Hindlimb muscle (tissue), 1 donor: ENCODE measurements at places on chromosomes 16 and 17. TPM values are rescaled to one million over a fixed set of nuclear protein-coding genes. Genes with fewer than 3 reads are reported as not detected.

GRCh38 chr16:77767211-77767610, 21.2 kb upstream of the VAT1L start:
- no peak for DNase-seq

- DNase-seq = no peak
Measured at GRCh38 chr17:72618001-72618509, 474.4 kb downstream of the SLC39A11 start.

The PPY gene
- polyA plus RNA-seq = not detected

The ASIC2 gene
- not detected for polyA plus RNA-seq

DNA sequence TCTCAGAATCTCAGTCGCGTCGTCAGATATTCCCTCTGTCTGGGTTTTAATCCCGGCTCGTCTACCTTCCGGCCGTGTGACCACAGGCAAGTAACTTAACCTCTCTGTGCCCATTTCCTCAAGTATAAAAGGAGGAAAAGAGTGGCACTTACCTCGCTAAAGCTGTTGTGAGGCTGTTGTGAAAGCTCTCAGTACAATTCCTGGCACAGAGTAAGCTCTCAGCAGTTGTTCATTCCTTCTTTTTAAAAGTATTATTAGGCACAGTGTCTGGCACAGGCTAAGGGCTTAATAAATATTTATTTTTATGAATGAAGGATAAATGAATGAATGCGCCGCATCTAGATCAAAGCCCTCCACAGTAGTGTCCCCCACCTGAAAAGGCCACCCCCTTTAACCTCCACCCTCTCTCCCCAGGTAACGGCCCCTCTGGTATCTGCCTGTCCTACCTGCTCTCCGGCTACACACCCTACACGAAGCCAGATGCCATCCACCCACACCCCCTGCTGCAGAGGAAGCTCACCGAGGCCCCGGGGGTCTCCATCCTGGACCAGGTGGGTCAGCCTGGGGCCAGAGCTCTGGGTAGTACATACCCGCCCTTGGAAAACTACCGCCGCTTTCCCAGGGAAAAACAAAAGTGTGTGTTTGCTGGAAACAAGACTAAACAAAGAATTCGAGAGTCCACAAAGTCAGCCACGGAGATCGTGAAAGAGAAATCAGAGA, 6.0 kb downstream of the OSGIN1 start:
- no peak for DNase-seq
